WTC11 (cell line): ENCODE measurements at places on chromosomes 6 and 20. TPM values are rescaled to one million over a fixed set of nuclear protein-coding genes. Genes with fewer than 3 reads are reported as not detected.

The OR12D3 gene
- total RNA-seq = not detected in 3 replicates

The GGTLC1 gene
- total RNA-seq = not detected in 3 replicates

The MYL9 gene
- total RNA-seq = 52.5 to 57.7 TPM (median 54.7 TPM) in 3 replicates

The SLC4A11 gene
- total RNA-seq = 30.4 to 39.5 TPM (median 34.5 TPM) in 3 replicates

The DAAM2 gene
- total RNA-seq = 2.0 to 3.1 TPM (median 3.0 TPM) in 3 replicates

The ULBP2 gene
- total RNA-seq = 0.13 to 0.23 TPM in 2 of 3 replicates, not detected in the other

The TNXB gene
- total RNA-seq = 6.4 to 10.9 TPM (median 9.0 TPM) in 3 replicates

The SPATS1 gene
- not detected in 3 replicates for total RNA-seq

The ASCC3 gene
- 77.0 to 80.7 TPM (median 77.3 TPM) in 3 replicates for total RNA-seq

The GTSF1L gene
- total RNA-seq = not detected in 3 replicates

The FOXF2 gene
- 0.07 to 0.11 TPM in 2 of 3 replicates, not detected in the other for total RNA-seq

The MATN4 gene
- total RNA-seq = 1.9 to 2.5 TPM (median 2.2 TPM) in 3 replicates

The ARFGEF3 gene
- 20.0 to 20.5 TPM (median 20.1 TPM) in 3 replicates for total RNA-seq

The LY6G6C gene
- 0.21 to 0.35 TPM in 2 of 3 replicates, not detected in the other for total RNA-seq

The TP53TG5 gene
- 0.37 to 0.85 TPM in 2 of 3 replicates, not detected in the other for total RNA-seq

The WFDC5 gene
- not detected in 3 replicates for total RNA-seq

The SMAP1 gene
- total RNA-seq = 27.6 to 29.0 TPM (median 28.3 TPM) in 3 replicates

The MACROD2 gene
- total RNA-seq = 3.0 to 4.1 TPM (median 3.5 TPM) in 3 replicates

The COL12A1 gene
- 1.1 to 1.4 TPM (median 1.2 TPM) in 3 replicates for total RNA-seq

The PTCRA gene
- total RNA-seq = not detected in 3 replicates

The OR2H1 gene
- not detected in 3 replicates for total RNA-seq

The C6orf58 gene
- total RNA-seq = not detected in 3 replicates

The MRAP2 gene
- total RNA-seq = 4.8 to 5.2 TPM (median 4.9 TPM) in 3 replicates

The PTGIS gene
- total RNA-seq = 24.3 to 37.0 TPM (median 34.4 TPM) in 3 replicates

The FNDC1 gene
- total RNA-seq = 0.23 to 0.44 TPM (median 0.34 TPM) in 3 replicates

The XRN2 gene
- 100 to 118 TPM (median 101 TPM) in 3 replicates for total RNA-seq

The SRF gene
- total RNA-seq = 43.9 to 46.2 TPM (median 45.3 TPM) in 3 replicates

The INSM1 gene
- total RNA-seq = 3.3 to 4.4 TPM (median 3.6 TPM) in 3 replicates

The DEF6 gene
- total RNA-seq = 11.3 to 12.8 TPM (median 11.4 TPM) in 3 replicates

The TTBK1 gene
- 0.66 to 0.78 TPM (median 0.68 TPM) in 3 replicates for total RNA-seq

The TMEM242 gene
- total RNA-seq = 8.7 to 11.5 TPM (median 11.0 TPM) in 3 replicates

The KIAA0408 gene
- 7.5 to 12.2 TPM (median 9.1 TPM) in 3 replicates for total RNA-seq

The PRDM13 gene
- 0.09 to 0.14 TPM (median 0.11 TPM) in 3 replicates for total RNA-seq

The HTR1E gene
- 0.09 TPM in 2 of 3 replicates, not detected in the other for total RNA-seq

The DZANK1 gene
- total RNA-seq = 6.1 to 8.2 TPM (median 7.7 TPM) in 3 replicates

The CLPSL2 gene
- total RNA-seq = 2.8 to 6.2 TPM (median 3.4 TPM) in 3 replicates

The APOM gene
- total RNA-seq = 3.5 to 4.6 TPM (median 4.3 TPM) in 3 replicates

The SFT2D1 gene
- 48.0 to 53.1 TPM (median 49.4 TPM) in 3 replicates for total RNA-seq

The PTPRT gene
- total RNA-seq = 0.89 to 1.1 TPM (median 1.0 TPM) in 3 replicates

The LINC00237 gene
- 0.78 to 3.1 TPM (median 0.80 TPM) in 3 replicates for total RNA-seq

The ANGPT4 gene
- 0.20 to 0.32 TPM (median 0.25 TPM) in 3 replicates for total RNA-seq

The FAM8A1 gene
- total RNA-seq = 8.5 to 10.3 TPM (median 9.4 TPM) in 3 replicates
